Left lung (tissue), 14 donors: ENCODE measurements at places on chromosomes 3 and 15. TPM values are rescaled to one million over a fixed set of nuclear protein-coding genes. Genes with fewer than 3 reads are reported as not detected.
A peak's percentile ranks its signal among the peaks of the same experiment; 100 is the strongest.

SLC51A gene
- polyA plus RNA-seq, result 10.4 TPM

- no peak for DNase-seq
Measured at GRCh38 chr15:85489773-85490493, 109.5 kb downstream of the AKAP13 start.

DNA sequence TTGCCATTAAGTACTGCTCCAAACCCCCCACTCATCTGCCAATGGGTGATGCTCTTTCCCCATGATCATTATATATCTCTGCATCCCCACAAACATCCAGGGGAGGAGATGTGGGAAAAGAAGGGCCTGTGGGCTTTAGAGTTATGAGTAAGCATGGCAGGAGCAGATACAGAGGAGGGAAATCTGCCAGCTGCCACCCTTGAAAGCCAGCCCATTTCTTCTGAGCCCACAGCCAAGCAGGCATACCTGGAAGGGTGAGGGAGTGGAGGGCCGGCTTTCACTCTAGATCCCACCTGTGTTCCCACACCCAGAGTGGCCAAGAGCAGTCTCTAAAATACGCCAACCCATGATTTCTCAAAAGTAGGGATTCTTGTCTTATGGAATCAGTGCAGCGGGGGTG lies 1.7 kb upstream of the SLC25A38 start:
- DNase-seq, result no peak

GRCh38 chr3:150787741-150788370 lies 24.9 kb upstream of the SIAH2 start:
- DNase-seq, result peak; percentile 96

GRCh38 chr15:49881433-49881832 lies 237.6 kb downstream of the ATP8B4 start:
- DNase-seq, result no peak

DNA sequence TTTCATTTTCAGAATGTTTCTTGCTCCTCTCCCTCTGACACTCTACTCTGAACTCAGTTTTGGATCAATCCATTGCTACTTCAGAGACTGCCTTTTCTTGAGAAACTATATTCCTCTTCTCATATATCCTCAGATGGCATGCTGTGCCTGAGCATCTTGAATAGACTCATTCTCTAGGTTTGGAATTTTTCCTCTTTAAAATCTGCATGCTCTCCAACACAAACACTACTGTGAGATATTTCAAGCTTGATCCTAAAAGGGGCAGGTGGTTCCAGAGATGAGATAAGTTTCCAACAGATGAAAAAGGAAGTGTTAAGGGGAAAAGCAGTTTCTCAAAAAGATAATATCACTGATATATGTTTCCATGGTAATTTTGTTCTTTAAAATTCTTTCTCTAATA lies 742.2 kb upstream of the EPHA6 start:
- DNase-seq, result no peak
